H1 (cell line): ENCODE measurements at places on chromosomes 12 and 14.

- DNase-seq = no peak
- H3K27me3 ChIP-seq = no peaks in the 10 kb centered on the region
- peaks cover 89% of the 10 kb centered on the region for H3K36me3 ChIP-seq
Measured at GRCh38 chr12:133120385-133121191, 9.5 kb downstream of the ZNF891 start.

GRCh38 chr12:108807996-108808769, 49.2 kb downstream of the SSH1 start:
- no peaks in the 10 kb centered on the region for H3K4me1 ChIP-seq
- peaks cover 7% of the 10 kb centered on the region; the same call in 1 of the 2 replicates for H3K36me3 ChIP-seq
- no peak for DNase-seq
- no peaks in the 10 kb centered on the region for H3K27me3 ChIP-seq

DNA sequence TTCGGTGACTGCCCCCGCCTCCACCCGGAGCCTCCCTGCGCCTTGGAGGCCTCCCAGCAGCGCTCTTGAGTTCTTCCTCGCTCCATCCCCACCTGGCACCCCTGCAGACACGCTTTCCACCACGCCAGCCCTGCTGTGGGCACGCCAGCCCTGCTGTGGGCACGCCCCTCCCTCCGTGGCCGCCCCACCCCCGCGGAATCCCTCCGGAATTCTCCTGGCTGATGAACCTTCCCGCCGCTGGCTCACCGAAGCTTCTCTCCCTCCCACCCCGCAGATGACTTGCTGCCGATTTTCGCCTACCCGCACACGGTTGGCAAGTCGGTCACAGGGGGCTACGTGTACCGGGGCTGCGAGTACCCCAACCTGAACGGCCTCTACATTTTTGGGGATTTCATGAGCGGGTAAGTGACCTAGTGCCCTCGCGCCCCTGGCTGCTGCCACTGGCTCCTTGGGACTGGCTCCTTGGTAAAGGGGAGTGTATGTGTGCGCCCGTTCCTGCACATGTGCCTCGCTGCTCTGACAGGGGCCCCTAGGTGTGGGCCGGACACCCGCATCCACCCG, 15.2 kb downstream of the HHIPL1 start:
- H3K27ac ChIP-seq = no peak overlapping the region
- H3K27me3 ChIP-seq = no peaks in the 10 kb centered on the region
- H3K36me3 ChIP-seq = no peaks in the 10 kb centered on the region
- peak overlapping the region; percentile 45 for H3K4me3 ChIP-seq
- peaks cover 13% of the 10 kb centered on the region for H3K4me1 ChIP-seq

GRCh38 chr14:31188744-31189143, 18.8 kb downstream of the HECTD1 start:
- H3K27ac ChIP-seq = no peak overlapping the region
- no peaks in the 10 kb centered on the region for H3K36me3 ChIP-seq
- no peak for DNase-seq
- no peaks in the 10 kb centered on the region for H3K4me1 ChIP-seq

GRCh38 chr12:58901664-58902063, 18.6 kb downstream of the LRIG3 start:
- H3K27me3 ChIP-seq = no peaks in the 10 kb centered on the region
- no peak overlapping the region for H3K4me3 ChIP-seq
- H3K36me3 ChIP-seq = no peaks in the 10 kb centered on the region
- no peaks in the 10 kb centered on the region for H3K4me1 ChIP-seq

GRCh38 chr12:91127751-91128150, 16.5 kb upstream of the LUM start:
- H3K27ac ChIP-seq = no peak overlapping the region
- no peaks in the 10 kb centered on the region for H3K27me3 ChIP-seq
- no peak overlapping the region for H3K4me3 ChIP-seq
- no peaks in the 10 kb centered on the region for H3K36me3 ChIP-seq
- H3K4me1 ChIP-seq = no peaks in the 10 kb centered on the region

GRCh38 chr12:92574051-92574783, 128.6 kb upstream of the PLEKHG7 start:
- H3K36me3 ChIP-seq = no peaks in the 10 kb centered on the region
- DNase-seq = no peak
- H3K27ac ChIP-seq = no peak overlapping the region
- H3K4me1 ChIP-seq = no peaks in the 10 kb centered on the region
- H3K27me3 ChIP-seq = no peaks in the 10 kb centered on the region

DNA sequence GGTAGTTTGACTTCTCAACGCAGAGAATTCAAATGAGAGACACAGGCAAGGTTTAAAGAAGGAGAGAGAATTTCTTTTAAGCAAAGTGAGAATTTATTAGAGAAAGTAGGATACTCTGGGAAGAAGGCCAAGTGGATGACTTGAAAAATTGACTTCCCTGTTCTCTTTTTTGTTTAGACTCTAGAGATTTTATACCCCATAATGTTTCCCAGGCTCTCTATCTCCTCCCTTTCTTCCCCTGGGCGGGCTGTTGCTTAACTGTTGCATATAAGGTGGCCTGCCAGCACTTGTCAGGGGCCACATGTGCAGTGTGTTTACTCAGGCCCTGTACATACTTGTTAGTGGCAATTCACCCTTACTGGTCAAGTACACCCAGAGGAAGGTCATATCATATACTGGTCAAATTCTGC, 403.7 kb downstream of the SLC6A15 start:
- no peak overlapping the region for H3K27ac ChIP-seq
- no peak for DNase-seq
- no peaks in the 10 kb centered on the region for H3K36me3 ChIP-seq
- no peaks in the 10 kb centered on the region for H3K27me3 ChIP-seq
- no peak overlapping the region for H3K4me3 ChIP-seq

GRCh38 chr14:70651522-70651921, 9.8 kb downstream of the TTC9 start:
- no peak overlapping the region for H3K4me3 ChIP-seq
- peaks cover 30% of the 10 kb centered on the region; the same call in 1 of the 2 replicates for H3K4me1 ChIP-seq
- DNase-seq = no peak
- no peaks in the 10 kb centered on the region for H3K27me3 ChIP-seq
- no peak overlapping the region for H3K27ac ChIP-seq
